ENCODE measurements at places on chromosomes 3 and 15. TPM values are rescaled to one million over a fixed set of nuclear protein-coding genes. Genes with fewer than 3 reads are reported as not detected.

RASSF1 gene
- 43.2 TPM for polyA plus RNA-seq

BBX gene
- polyA plus RNA-seq = 30.2 TPM

- DNase-seq = peak; percentile 65
Observed at GRCh38 chr3:171348121-171348520, 112.1 kb downstream of the TNIK start.

ZKSCAN7 gene
- 9.4 TPM for polyA plus RNA-seq

DNA sequence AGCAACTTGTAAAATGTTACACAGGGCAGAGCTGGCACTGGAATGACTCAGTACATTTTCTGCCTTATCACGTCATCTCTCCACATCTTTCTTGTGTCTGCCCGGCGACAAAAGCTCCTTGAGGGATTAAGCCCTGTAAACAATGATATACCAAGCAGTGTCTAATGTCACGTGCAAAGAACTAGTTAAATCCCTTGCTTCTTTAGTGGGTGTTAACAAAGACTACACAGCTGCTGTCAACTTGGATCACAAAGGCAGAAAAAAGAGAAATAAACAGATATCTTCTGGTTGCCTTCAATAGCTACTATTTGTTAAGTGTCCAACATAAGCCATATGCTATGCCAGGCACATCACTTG, 48.1 kb upstream of the FRMD4B start:
- DNase-seq = no peak

ANKUB1 gene
- not detected for polyA plus RNA-seq

IL5RA gene
- 0.08 TPM for polyA plus RNA-seq

- no peak for DNase-seq
Observed at GRCh38 chr3:195075199-195075940, 195.6 kb downstream of the XXYLT1 start.

- no peak for DNase-seq
Observed at GRCh38 chr15:35496585-35496984, 49.4 kb downstream of the DPH6 start.

SCG5 gene
- polyA plus RNA-seq = 15.4 TPM

GRCh38 chr15:88791637-88792036, 11.6 kb upstream of the ACAN start:
- no peak for DNase-seq

WDR73 gene
- 19.9 TPM for polyA plus RNA-seq

GOLGA8G gene
- not detected for polyA plus RNA-seq

- no peak for DNase-seq
Observed at GRCh38 chr15:93143186-93143585, 54.2 kb upstream of the RGMA start.

ZNF717 gene
- polyA plus RNA-seq = 7.2 TPM

GRCh38 chr3:7322957-7323669, 462.2 kb downstream of the GRM7 start:
- peak; percentile 9 for DNase-seq

GRCh38 chr15:84840741-84841429, 23.7 kb downstream of the ALPK3 start:
- DNase-seq = no peak

EBLN2 gene
- 1.9 TPM for polyA plus RNA-seq

- no peak for DNase-seq
Observed at GRCh38 chr15:71494563-71495397, 315.6 kb upstream of the NR2E3 start.

IL17RD gene
- polyA plus RNA-seq = 33.7 TPM

C3orf49 gene
- not detected for polyA plus RNA-seq

GRCh38 chr15:55319537-55320237, 665 bp downstream of the PIGB start:
- DNase-seq = peak; percentile 22

GRCh38 chr15:67548862-67549651, 6.6 kb downstream of the MAP2K5 start:
- peak; percentile 44 for DNase-seq

DNA sequence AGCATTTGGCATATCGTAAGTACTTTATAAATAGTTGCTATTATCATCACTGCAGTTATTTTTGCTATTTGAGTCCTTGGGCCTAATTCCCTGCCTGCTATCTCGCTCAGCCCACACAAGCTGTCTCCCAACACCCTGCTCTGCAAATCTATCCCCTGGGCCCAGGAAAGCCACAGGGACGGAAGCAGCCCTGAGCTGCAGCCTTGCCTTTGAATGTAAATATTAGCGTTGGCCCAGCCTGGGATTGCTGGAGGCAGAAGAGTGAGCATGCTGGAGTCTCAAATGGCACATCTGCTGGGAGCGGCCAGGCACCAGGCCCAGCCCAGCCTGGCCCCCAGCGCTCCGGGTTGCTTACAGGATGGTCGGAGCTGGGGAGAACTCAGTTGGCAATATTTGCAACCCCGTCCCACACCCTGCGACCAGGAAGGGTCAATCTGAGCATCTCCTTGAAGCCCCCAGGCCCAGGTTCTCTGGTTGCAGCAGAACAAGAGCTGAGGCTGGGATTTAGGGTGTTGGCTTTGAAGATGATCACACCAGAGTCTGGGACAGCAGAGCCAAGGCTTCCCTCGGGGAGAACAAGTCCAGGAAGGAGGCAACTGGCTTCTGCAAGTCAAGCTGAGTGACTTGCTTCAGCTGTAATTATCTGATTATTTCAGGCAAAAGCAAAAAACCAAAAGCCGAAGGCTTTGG, 529.6 kb downstream of the SHQ1 start:
- DNase-seq = no peak

KCNH8 gene
- polyA plus RNA-seq = 0.70 TPM

DNA sequence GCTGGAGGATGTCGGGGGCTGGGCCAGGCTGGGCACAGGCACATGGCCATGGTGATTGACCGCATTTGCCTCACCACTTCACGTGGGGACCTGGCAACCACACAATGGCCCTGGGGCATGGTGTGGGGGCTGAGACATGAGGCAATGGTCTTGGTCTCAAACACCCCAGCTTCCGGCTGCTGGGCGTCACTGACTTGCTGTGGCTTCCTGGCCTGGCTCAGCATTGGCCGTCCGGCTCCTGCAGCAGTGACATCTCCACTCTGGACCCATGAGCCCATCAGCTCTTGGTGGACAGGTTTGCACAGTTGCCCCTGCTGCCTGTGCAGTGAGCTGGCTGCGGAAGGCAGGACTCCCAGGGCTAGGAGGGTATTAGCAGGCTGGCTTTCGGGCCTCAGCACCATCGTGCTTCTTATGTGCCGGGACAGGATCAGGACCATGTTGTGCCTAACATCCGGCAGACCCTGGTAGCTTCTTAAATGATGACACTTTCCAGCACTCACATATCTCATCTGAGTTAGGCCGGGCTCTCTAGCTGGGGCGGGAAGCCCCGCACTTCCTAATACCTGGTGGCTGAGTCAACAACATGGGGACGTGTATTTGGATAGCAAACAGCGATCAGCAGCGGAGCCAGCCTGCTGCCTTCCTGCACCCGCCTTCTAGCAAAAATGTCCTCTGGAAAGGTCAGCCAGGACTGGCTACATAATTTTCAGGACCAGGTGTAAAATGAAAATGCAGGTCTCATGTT, 34.1 kb downstream of the ZNF710 start:
- DNase-seq = no peak

COL6A6 gene
- polyA plus RNA-seq = 95.8 TPM

MED12L gene
- polyA plus RNA-seq = 9.5 TPM

KIAA1143 gene
- 29.1 TPM for polyA plus RNA-seq

DNA sequence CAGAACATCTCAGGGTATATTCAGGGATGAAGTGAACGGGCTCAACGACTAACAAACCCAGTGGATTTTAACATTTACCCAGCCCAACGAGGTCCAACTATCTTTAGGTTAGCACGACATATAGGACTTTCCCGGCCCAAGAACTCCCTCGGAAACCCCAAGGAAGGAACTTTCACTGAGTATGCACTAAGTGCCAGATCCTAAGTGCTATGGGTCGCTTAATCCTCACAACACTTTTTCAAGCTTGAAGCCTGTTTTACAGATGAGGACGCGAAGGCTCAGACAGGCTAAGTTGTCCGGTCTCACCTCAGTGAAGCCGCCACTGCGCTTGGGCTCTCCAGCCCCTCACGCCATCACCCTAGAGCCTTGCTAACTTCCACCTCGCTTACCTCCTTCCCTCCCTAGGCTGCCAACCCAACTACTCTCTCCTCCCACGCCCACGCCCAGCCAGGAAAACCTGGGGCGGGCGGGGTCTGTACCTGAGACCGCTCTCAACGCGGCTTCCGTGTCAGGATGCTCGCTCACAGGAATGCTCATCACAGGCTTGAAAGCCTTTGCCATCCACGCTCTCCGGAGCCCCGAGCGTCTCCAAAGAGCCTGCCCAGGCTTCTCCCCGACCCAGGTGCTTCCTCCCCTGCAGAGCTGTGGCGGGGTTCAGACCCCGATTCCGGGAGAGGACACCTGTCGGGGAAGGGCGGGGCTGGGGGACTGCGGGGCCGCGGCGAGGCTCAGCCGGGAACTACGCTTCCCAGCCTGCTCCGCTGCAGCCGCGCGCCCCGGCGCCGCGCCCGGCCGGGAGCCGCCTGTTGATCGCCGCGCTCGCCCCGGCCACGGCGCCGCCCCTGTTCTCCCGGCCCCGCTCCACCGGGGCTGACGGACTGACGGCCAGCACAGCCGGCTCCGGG, at the start of gene TMOD2:
TMOD2 (plus strand) TSS at position 806 of the 905 bp plus-strand sequence. CDS start 14,845 bp downstream, outside the sequence.
- no peak for DNase-seq

GRCh38 chr3:47016934-47017435, 37.5 kb downstream of the NBEAL2 start:
- DNase-seq = peak; percentile 64

DNA sequence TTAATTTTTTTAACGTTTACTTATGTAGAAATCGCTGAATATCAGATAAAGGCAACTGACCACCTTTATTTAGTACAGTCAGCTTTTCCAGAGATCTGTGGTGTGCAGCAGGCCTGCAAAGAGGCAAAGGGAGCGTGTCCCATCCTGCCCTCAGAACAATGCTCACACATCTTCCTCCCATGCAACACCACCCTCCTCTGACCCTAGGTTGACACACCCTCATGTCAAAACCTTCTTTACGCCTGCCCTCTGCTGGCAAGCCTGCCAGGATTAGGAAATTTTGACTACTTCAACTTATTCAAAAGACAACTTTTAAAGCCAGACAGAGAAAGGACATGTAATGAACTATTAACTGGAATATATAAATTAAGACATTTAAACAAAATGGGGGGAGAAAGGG, 513.7 kb downstream of the FOXP1 start:
- peak; percentile 38 for DNase-seq

GRCh38 chr15:29770796-29771195, 51.5 kb downstream of the TJP1 start:
- DNase-seq = no peak

DNA sequence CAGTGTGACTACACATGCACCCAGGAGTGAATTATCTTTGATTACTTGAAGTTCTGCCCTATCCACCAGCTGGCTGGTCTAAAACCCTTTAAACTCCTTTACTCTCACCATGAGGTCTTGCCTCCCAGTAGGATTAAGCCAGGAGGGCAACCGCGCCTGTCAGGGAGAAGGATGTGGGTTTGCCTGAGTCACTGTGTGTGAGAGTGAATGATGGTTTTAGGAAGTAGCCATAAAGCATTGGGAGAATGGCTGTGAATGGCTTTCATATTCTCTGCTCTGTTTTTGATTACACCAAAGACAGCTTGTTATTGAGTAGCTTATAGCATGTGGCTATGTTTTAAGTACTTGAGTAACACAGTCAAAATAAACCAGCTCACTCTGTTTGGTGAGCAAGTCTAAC, 637.7 kb upstream of the TBL1XR1 start:
- DNase-seq = no peak

LMOD3 gene
- 131 TPM for polyA plus RNA-seq

DNA sequence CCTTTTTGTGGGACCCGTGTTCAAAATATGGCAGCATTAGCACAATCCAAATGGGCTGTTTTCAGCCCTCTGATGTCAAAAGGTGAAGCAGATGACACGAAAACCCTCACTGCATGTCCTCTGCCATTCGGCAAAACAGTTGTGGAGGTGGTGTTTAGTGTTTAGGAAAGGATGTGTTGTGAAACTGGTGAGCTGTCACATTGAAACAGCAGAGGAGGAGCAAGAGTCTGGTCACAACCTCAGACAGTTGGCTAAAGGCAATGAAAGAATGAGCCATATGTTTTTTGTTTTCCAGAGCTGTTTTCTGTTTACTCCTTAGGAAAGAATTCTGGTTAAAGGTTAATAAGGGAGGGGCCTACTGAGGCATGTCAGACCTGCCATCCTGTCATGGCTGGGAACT, 140.7 kb downstream of the VPS8 start:
- no peak for DNase-seq

DNA sequence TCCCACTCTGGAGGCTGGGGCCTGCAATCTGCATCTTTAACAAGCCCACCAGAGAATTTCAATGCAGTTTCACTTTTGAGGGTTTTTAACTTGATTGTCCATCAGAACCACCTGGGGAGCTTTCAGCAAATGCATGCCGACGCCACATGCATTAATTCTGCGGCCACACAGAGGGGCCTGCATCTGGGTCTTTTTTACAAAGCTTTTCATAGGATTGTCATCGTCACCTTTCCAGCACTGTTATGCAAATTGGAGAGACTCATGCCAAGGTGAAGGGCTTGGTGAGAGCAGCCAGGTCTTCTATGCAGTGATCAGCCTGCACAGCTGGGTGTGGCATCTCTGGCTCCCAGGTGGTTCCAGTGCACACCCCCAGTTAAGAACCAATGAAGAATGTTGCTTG, 143.0 kb upstream of the CTDSPL start:
- DNase-seq = no peak

DNA sequence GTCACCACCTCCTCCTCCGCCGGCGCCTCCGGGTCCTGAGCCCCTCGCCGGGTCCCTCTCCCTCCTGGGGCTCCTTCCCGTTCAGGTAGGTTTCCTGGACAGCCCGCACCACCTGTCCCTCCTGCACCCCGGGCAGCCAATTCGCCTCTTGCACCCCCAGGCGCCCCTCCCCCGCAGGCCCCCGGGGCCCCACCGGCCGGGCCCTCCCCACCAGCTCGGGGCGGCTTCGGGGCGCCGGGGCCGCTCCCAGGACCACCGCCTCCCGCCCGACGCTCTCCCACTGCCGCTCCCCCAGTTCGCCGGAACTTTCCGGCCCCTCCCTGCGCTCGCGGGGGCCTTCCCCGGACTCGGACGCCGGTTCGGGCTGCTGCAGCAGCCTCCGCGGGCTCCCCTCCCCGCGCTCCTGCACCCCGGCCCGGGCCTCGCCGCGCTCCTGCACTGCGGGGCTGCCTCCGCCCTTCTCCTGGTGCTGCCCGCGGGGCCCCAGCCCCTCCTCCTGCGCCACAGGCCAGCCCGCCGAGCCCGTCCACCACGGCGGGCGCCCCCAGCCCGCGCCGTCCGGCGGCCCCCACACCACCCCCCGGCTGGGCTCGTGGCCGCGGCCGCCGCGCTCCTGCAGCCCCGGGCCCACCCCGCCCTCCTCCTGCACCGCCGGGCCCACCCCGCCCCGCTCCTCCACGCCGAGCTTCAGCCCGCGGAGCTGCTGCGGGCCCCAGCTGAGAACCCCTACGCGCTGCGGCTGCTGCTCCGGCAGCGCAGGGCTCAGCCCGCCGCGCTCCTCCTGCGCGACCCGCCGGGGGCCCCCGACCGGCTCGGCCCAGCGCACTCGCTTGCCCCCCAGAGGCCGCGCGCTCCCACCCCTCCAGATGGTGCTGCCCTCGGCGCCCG, 587 bp upstream of the TNK2 start:
- DNase-seq = peak; percentile 65

CFAP91 gene
- 0.60 TPM for polyA plus RNA-seq

- no peak for DNase-seq
Observed at GRCh38 chr3:72549761-72550581, 298.3 kb downstream of the SHQ1 start.

FBXO40 gene
- 2.5 TPM for polyA plus RNA-seq

GRCh38 chr3:170713653-170714052, 127.8 kb upstream of the SLC7A14 start:
- DNase-seq = no peak

- DNase-seq = no peak
Observed at GRCh38 chr3:186915806-186916796, 14.2 kb upstream of the ST6GAL1 start.

- peak; percentile 82 for DNase-seq
Observed at GRCh38 chr3:9028134-9028533, 64.9 kb upstream of the RAD18 start.

GRCh38 chr3:3753416-3753815, 45.8 kb upstream of the LRRN1 start:
- no peak for DNase-seq

All from muscle of back (tissue), 13 donors.